ENCODE measurements at places on chromosomes 11 and 22.

GRCh38 chr11:77322926-77323590, 21.6 kb upstream of the GDPD4 start:
- DNase-seq: no peak

- DNase-seq: no peak
Measured at GRCh38 chr22:50183141-50183971, 2.4 kb upstream of the TRABD start.

DNA sequence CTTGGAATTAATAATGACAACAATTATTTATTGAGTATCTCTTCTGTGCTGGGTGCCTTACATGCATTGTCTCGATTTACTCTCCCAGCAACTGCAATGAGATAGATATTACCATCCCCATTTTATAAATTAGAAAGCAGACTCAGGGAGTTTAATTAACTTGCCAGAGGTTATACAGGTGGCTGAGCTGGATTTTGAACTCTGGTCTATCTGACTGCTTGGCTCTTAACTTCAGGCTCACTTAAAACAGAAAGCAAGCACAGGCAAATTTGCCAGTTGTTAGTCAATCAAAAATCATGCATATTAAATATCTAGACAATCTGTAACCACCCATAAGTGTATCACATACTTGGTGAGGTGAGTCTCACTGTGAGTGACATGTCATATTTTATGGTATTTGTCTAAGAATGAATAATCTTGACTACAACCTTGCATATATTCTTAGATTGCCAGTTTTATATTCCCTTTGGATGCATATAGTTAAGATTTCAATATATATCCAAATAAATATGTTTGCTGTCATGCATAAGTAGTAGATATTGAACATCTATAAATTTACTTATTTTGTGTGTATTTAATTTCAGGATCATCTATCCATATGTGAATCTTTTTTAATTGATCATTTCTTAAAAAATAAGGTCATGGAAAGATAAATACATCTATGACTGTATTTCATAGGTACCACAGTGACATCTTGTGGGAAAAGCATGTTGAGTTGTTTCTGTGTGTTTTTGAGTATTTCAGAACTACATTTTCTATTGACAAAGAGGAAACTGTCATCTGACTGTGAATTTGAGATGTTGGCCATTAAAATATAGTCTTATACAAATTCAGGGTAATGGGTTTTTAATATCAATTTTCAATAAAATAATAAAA, 112.0 kb upstream of the ARHGAP42 start:
- DNase-seq: no peak

GRCh38 chr11:64233913-64234586, at the start of gene VEGFB:
VEGFB (plus strand) TSS chr11:64234584; CDS start chr11:64234834, 250 bp downstream.
- DNase-seq: no peak

GRCh38 chr22:50704510-50705218, 32.0 kb downstream of the SHANK3 start:
- DNase-seq: no peak

DNA sequence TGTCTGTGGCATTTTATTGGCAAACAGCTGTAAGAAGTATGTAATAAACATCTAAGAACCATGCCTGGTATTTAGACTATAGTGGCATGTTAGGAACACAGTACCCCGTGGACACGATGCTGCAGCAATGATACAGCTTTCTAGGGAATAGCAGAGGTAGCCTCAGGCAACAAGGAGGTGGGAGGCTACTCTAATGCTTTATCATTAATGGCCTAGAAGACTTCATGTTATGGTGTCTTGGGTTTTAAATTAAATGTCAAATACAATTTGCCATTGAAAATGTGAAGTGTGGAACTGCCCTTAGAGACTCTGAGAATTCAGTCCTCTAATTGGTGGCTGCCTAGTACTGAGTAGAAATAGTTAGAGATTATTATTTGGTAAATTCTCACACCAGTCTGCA, 516.9 kb downstream of the CNTN5 start:
- no peak for DNase-seq

- DNase-seq: no peak
Measured at GRCh38 chr11:64863391-64864060, 14.9 kb downstream of the EHD1 start.

GRCh38 chr11:111707039-111707690, 59.0 kb downstream of the PPP2R1B start:
- no peak for DNase-seq

- DNase-seq: no peak
Measured at GRCh38 chr11:2312232-2313042, 10.6 kb downstream of the TSPAN32 start.

GRCh38 chr11:120710354-120711131, 199.0 kb downstream of the GRIK4 start:
- DNase-seq: no peak
